Stimulated activated CD8-positive, alpha-beta memory T cell treated with anti-CD3 and anti-CD28 coated beads, Interleukin-15, amount 100 ng/mL, for 4 hours (primary cell): ENCODE measurements at places on chromosomes 3 and 15.

- no peak for DNase-seq
These were observed 68.0 kb downstream of the FNDC3B start for GRCh38 chr3:172107403-172107802.

DNA sequence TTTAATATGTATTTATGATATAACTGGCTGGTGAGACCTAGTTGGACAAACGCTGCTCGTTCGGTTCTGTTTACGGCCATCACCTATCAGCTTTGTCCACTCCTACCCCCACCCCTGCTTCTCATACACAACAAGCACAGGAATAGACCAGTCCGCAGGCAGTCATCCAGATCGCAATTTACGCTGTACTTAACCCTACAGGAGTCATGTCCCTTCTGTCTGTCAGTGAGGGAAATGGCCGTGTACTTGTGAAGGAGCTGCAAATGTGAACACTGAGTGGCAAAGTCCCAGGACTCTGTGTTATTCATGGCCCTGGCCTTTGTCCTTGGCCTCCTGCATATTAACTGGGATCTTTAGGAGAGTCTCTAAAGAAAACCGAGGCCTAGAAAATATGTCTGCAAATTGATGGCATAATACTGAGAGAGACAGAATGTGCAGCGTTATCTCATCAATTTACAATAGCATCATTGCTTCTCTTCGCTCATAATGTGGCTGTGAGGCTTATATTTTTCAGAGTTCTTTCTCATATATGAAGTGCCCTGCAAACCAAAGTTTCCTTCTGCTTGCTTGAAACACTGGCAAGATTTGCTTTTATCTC is 7.2 kb upstream of the ABHD10 start:
- no peak for DNase-seq

GRCh38 chr15:48279608-48280007 is 51.6 kb upstream of the DUT start:
- no peak for DNase-seq

DNA sequence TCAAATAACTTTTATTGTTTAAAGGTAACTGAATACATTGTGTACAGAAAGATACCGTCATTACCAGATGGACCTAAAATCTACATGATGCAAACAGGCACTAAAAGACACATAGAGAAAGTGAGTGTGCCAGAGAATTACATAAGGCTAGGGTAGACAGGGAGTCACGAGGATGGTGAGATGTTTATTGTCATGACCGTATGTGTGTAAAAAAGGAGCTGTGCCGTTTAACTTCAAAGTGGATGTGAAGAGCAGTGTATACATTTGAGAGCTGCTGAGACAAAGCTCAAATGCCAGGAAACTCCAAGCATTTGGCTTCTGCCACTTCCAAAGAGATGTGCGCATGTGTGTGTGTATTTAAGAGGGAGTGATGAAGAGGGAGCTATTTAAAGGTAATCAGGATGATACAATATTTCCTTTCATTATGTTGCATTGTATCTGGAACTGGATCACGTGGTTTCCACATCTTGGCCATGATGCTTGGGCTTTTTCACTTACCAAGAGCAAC is 51.4 kb upstream of the IGF1R start:
- DNase-seq, result no peak

- no peak for DNase-seq
These were observed 67.2 kb upstream of the POLG start for GRCh38 chr15:89401631-89402517.

DNA sequence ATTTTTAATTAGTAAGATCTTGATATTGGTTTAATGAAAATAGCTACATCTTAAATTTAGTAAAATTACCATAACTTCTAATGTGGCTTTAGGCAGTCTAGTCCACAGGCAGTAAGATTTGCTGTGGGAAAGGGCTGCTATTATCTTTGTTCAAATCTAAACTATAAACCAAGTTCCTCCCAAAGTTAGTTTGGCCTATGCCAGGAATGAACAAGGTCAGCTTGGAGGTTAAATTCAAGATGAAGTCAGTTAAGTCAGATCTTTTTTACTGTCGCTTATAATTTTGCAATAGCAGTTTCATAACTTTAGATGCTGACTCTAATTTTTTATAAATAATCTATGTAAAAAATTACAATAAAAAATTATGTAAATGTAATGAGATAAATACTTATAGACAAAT is 1016.9 kb upstream of the ALCAM start:
- DNase-seq, result no peak

DNA sequence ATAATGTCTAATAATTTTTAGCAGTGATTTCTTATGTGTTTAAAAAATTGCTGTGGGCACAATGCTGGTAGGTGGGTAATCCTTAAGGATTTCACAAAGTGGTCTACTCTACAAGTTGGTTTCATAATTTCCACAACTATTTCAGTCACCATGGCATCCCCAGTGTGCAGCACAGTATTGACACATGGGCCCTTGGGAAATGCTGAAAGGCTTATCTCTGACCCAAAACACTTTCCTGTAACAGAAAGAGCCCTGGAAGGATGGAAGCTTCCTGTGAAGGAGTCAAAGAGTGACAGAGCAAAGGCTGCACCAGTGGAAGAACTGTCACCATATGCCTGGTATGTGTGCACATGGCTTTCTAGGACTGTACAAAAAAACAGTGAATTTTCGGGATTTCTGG is 153.7 kb downstream of the ANO10 start:
- no peak for DNase-seq

- no peak for DNase-seq
These were observed 40.5 kb downstream of the ZIC1 start for GRCh38 chr3:147449669-147450068.
